Kidney tubule cell (primary cell): ENCODE measurements at places on chromosomes 7 and 10.

GRCh38 chr10:17454161-17455014, at the start of gene ST8SIA6:
TSS of gene ST8SIA6 (minus strand) at chr10:17454595. CDS start at chr10:17454255, 340 bp downstream.
- peak; percentile 46 for DNase-seq

DNA sequence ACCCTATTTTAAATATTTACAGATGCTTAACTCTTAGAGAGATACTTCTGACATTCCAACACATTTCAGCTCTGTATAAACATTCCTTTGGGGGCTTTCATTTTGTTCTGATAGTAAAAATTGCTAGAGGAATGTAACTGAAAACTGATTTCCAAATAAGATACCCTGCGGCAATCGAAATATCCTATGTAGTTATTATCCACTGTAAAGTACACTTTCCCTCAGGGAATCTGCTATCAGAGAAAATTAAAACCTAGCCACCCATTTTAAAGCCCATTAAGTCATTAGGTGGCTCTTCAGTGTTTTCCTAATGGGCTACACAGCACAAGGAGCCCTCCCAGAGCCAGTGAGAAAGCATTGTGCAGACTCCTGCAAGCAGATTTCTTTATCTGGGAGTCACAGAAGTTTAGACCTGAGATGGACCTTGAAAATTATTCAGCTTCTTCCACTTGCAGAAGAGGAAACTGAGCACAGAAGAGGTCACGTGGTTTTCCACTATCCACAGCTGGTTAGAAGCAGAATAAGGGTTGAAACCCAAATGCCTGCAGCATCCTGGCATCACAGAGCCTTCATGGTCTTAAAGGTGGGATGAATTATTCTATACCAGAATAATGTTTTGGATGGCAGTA, 12.6 kb upstream of the CPVL start:
- no peak for DNase-seq

- no peak for DNase-seq
Measured at GRCh38 chr7:139811066-139811465, 18.0 kb upstream of the TBXAS1 start.

DNA sequence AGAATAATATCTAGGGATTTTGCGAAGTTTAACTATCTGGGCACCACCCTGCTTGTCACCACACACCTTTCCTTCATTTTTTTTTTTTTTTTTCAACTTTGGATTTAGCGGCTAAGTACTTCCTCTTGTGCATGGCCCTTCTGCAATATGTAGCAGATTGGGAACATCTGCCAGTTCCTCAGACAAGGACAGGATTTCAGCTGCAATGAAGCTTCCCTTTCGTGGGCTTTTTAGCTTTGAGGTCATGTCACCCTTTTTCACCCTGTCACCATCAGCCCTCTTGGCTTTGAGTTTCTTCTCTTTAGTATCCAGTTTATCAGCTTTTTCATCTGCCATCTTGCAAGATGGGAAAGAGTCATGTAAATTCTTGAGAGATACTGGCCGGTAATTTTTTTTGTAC, 81.6 kb upstream of the ETV1 start:
- DNase-seq = no peak

- DNase-seq = no peak
Measured at GRCh38 chr10:7185367-7185690, 225.5 kb downstream of the SFMBT2 start.

GRCh38 chr7:101923602-101923985, 106.2 kb downstream of the CUX1 start:
- no peak for DNase-seq
